ENCODE measurements at places on chromosomes 6 and 20.

DNA sequence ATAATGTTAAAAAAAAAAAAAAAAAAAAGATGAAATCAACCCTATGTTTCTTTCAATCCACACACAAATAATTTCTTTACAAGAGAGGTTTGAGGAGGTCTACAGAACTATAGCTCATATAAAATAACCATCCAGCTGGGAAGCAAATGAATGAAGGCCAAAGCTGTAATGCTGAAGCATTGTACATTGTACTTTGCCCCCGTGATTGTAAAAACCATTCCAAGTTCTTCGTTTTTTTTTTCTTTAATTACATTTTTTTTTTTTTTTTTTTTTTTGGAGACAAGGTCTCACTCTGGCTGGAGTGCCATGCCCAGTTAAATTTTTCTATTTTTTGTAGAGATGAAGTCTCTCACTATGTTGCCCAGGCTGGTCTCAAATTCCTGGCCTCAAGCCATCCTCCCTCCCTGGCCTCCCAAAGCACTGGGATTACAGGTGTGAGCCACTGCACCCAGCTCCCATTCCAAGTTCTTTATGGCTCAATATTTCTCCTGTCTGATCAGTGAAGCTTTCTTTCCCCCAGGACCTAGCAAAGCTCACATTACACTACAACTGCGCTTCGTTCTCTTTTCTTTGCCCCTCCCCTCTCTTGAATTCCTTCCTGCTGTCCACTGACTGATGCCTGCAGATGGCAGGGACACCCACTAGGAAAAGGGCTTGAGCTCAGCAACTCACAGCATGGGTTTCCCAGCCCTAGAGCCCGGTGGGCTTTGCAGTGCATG lies 53.0 kb upstream of the NOP56 start:
- peak; percentile 12 for DNase-seq

DNA sequence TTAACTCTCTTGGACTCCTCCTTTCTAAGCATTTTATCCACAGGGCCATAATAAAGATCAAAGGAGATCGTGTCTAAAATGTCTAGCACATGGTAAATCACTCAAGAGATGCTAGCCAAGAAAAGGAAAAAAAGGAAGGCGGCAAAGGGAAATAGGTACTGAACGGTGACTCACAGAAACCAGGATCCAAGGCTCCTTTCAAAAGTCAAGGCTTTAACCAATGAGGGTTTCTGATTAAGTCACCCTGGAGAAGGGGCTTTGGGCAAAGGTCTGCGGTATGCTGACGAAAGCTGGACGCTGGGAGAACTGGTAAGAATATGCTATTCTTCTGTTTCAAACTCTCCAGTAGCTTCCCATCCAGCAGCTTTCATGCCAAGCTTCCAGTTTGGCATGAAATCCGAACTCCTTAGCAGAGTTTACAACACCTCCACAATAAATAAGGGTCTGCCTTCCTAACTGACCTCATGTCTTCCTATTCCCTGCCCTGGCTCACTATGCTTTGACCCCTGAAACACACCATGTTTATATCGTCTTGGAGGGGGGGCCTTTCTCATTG lies 1.0 kb downstream of the TOMM34 start:
- DNase-seq = peak; percentile 40

DNA sequence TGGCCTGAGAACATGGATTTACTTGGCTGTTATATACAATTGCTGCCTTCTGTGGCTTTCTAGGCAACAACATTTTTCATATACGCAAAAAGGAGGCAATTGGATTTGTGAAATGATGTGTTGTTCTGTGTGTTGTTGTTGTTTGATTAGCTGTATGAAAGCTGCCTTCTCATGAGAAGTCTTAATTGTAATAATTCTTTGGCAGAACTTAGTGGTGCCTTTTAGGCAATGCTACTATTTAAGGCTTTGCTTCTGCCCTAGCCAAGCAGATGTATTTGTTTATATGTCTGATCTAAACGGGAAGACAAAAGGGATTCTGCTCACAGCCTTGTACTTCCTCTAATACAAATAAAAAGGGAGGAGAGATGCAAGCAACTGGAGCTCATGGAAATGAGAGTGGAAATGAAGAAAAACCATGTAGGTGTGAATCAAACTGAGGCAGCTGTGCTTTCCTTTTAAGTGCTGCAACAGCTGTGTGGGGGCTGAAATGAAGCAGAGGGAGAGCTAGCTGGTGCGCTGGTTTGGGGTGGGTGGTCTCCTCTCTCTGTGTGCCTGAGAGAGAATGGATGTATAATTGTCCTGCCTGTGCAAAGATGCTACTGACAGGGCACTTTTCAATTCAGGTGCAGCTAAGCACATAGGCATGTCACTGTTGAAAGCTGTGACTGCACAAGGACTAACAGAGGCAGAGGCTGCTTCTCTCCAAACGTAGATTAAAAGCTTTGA lies 386.9 kb upstream of the MAN1A1 start:
- DNase-seq = no peak

GRCh38 chr20:56414842-56415765 lies 3.0 kb downstream of the CASS4 start:
- DNase-seq = peak; percentile 83

- DNase-seq = no peak
These were observed 102.7 kb upstream of the AHI1 start for GRCh38 chr6:135600086-135600702.

DNA sequence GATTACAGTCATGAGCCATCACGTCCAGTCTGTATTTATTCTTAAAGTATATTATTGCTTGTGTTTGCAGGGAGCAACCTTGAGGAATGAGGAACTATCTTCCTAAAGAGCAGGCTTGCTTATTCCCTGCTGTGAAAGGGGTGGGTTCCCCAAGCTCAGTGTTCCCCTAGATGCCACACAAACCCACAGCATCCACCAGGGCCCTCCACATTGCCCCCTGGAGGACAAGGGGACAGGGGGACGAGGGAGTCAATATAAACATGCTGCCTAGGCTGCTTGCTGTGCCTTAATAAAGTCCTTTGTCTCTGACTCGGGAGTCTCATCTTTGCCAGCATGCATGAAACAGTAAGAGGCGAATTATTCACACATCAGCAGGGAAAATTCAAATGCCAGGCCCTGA lies 8.0 kb upstream of the IDH3B start:
- DNase-seq = no peak

DNA sequence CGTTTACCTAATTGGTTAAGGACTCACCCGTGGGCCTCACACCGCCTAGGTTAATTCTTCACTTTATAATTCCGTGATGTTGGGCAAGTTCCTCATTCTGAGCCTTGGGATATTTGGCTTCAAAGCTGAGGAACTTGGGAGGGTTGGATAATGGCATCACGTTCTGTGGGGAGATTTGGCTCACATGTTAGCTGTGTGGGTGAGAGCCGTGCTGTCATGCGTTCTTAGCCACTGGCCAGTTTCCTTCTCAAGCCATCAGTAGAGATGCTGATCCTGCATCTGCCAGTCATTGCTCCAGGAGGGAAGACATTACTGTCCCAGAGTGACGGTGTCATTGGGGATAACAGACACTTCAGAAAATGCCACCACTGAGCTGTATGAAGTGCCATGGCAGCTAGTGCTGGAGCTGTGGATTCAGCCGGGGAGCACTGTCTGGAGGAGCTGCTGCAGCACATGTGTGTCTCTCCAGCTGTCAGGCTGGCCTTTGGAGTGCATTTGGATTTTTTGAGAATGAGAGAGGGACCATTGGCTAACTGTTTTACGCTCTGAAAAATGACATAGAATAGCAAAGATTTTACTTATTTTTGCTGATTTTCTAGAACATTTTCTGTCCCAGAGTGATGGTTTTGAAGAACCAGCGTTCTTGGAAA lies 16.5 kb downstream of the IGF2R start:
- peak; percentile 42 for DNase-seq

DNA sequence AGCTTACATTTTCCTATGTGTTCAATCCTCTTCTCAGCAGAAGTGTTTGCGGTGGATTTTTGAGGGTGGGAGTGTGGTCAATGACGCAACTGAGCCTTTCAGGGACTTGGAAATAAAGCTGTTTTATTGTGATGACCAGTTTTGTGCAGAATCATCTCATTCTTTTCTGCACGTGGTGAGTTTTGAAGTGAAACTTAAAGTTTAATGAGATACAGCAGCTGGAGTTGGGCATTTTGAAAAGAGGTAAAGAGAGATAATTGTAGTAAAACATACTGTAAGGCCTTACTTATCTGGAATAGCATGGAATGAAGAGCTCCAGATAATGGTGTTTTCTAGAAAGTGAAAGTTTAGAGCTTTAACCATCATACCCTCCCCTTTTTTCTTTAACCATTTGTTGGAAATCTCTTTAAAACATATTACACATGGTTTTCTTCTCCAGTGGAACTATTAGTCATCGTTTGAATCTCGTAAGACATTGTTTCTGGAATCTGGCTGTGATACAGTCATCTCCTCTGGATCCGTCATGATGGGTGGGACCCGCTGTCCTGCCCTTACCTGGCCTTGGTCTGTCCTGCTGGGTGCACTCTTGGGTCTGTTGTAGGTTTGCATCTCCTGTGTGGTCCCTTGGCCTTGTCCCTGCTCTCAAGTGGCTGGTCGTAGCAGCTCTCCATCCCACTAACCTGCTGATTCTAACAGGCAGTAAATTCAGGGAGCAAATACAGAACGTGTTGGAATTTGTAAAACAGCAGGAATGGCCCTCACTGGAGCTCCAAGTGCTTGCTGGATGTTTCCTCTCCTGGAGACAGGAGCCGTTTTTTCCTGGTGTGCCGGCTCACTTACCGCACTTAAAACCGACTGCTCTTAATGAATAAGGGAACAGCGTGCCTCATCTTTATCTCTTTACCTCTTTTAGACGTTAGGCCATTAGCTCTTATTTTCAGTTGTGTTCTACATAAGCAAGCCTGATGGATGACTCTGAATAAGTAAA lies 29.8 kb downstream of the UST start:
- DNase-seq = peak; percentile 80

- DNase-seq = peak; percentile 33
These were observed 909 bp downstream of the CPNE1 start for GRCh38 chr20:35663516-35664465.

- DNase-seq = no peak
These were observed 65.2 kb downstream of the EDN1 start for GRCh38 chr6:12355354-12355753.

DNA sequence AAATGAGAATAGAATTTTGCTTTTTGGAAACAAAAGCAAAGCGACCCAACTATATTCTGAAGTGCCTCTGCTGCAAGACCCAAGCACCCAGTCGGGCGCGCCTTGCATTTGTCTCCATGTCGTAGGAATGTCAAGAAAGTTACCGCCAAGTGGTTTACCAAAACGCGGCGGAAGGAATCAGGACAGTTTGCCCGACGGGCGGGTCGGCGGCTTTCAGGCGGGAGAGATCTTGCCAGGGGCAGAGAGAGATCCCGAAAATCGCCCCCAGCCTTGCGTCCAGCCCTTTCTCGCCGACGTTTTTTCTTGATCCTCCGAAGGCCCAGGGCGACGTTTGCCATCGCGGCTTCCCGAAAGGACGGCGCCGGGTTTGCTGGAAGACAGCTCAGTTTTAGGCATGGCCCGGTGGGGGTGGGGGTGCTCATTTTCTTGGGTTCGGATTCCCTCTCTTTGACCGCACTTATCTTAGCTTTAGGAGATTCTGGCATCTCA lies 4.0 kb upstream of the LIN28B start:
- no peak for DNase-seq

Data from EH (cell line).